ENCODE measurements at places on chromosomes 5 and 9.

GRCh38 chr9:137305060-137305797 lies 3.2 kb upstream of the NRARP start:
- peak; percentile 82 for DNase-seq

GRCh38 chr9:128732576-128732975 lies 8.6 kb upstream of the ZDHHC12 start:
- DNase-seq, result no peak

DNA sequence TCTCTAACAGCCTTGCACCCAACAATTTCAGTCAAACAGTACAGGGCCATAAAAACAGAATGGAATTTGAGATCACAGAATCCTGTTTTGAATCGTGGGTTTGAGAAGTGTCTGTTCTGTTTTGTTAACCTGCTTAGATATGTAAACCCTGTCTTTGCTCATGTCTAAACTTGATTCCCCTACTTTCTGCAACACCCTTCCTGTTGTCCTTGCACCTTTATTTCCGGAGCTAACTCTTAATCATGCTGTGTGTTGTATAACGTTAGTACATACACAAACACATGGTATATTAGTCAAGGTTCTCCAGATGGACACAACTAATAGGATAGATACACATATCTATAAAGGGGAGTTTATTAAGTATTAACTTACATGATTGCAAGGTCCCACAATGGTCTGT lies 2229.2 kb upstream of the C9orf72 start:
- DNase-seq, result no peak

- DNase-seq, result no peak
Measured at GRCh38 chr5:149969181-149969930, 8.8 kb downstream of the SLC26A2 start.

GRCh38 chr9:68825762-68826472 lies 120.9 kb downstream of the PIP5K1B start:
- no peak for DNase-seq

DNA sequence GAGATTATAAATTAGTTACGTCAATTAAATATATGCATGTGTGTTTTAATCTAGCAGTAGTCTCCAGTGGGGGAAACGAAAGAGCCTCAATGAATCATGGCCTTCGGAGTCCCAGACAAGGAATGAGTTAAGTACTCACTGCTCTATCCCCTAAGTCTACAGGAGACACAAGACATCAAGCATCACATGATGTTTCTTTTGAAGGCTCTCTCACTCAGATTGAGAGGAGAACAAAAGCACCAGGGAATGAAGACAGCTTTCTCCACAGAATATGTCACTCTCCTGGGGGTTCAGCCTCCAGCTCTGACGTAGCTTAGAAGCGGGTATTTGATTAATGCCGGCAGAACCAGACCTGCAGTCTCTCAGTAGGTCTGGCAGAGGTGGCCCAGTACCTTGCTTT lies 381.4 kb downstream of the ACTL7B start:
- no peak for DNase-seq

Measured in Karpas-422 (cell line).